ENCODE measurements at places on chromosomes 12 and 14.

DNA sequence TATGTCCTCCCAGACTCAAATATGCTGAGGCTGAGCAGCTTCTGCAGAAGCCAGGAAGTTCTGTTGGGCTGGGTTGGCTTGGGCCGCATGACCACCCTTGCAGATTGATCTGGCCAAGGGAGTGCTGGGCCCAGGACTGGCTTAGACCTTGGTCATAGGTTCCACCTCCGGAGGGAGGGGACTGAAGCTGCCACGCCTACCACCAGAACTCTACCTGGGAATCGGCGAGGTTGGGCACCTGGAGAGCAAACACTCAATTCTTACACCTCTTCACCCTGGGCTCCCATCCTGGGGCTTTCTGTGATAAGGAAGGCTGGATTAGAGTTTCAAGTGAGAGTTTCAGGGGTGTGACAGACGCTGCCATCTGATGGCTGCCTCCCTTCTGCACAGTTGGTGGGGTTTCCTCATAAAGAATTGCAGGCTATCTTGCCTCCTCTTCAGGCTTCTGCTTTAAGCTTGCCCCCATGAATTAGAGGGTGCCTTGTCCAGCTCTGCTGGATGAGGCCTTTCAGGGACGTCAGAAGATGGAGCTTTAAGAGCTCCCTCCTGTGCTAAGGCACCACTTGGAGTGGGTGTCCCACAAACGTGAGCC is 5.8 kb downstream of the SLC24A4 start:
- DNase-seq, result no peak

DNA sequence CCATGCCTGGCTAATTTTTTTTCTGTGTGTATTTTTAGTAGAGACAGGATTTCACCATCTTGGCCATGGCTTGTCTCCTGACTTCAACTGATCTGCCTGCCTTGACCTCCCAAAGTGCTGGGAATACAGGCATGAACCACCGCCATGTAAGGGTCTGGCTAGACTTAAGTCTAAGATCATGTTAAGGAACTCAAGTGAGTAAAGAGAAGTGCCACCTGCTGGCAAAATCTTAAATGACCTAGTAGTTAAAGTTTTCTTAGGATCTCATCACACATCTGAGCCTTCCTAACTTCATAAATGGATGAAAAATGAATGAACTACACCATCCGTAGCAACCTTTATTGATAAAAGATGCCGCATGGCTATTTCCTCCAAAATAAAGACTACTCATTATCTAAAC is 1.7 kb upstream of the C12orf56 start:
- DNase-seq, result peak; percentile 56

DNA sequence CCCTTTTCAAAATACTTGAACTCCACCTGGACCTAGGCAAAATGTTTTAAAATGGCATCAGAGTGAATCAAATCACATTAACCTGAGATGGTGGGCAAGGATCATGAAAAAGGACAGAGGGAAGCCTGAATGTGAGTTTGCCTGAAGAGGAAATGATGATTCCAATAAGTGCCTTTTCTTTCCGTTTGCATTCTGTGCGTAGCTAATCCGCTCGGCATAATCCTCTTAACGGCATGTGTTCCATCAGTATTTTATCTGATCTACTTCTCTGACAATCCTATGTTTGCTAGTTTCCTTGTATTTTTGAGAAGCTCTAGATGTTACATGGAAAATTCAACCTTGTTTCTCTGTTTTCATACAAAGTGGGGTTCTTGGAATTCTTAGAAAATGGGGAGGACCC is 354.6 kb downstream of the NRXN3 start:
- DNase-seq, result no peak

DNA sequence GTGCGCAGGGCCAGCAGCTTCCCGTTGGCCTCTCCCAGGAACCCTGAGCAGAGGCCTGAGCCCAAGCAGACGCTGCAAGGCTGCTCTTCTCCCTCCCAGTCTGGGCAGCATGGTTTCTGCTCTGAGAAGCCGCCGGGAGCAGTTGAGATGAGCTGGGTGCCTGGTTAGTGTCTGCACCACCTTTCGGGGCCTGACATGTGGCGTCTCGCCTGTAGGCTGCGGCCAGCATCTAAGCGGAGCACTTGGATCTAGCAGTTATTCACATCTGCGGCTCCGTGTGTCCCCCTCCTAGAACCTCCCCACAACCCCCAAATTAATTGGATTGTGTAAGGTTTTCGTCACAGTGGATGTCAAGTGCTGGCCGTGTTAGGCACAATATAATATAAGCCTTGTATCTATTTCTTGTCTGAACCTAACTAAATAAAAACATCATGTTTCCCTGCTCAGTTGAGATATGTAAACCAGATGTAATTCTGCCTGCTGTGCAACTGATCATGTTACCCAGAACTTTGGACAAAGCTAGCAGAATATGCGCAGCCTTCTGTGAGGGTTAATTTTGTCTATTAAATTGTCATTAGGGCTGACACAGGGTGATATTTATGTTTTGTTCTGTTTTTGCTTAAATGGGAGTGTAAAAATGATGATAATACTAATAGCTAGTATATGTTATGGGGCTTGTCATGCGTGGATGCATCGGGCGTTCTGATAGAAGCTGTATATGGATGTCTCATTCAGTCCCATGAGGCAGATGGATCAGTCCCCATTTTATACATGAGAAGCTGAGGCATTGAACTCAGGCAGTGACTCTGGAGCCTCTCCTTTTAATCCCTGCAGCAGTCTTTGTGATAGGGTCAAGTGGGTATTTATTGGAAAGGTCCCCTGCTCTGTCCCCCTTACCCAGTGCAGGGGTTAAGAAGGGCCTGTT is 45.8 kb downstream of the ELK3 start:
- peak; percentile 37 for DNase-seq

- peak; percentile 94 for DNase-seq
These were observed 95.7 kb downstream of the RFLNA start for GRCh38 chr12:124390442-124391097.

DNA sequence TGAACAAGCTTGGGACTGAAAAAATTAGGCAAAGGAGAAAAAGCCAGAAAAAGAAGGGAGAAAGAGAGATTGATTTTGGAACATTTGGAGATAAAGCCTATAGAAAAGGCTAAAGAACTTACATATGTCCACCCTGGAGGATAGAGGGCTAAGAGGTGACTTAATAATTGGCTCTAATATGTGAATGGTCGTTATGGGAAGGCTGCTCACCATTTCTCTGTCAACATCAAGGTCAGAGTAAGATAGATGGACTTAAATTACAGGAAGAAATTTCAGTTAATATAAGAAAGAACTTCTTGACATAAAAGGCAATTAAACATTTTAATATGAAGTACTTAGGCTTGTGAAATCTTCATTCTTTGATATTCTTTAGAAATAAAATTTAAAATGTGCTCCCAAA is 238.6 kb downstream of the TRHDE start:
- no peak for DNase-seq

- DNase-seq, result peak; percentile 26
These were observed 156.4 kb downstream of the ESR2 start for GRCh38 chr14:64137657-64138290.

DNA sequence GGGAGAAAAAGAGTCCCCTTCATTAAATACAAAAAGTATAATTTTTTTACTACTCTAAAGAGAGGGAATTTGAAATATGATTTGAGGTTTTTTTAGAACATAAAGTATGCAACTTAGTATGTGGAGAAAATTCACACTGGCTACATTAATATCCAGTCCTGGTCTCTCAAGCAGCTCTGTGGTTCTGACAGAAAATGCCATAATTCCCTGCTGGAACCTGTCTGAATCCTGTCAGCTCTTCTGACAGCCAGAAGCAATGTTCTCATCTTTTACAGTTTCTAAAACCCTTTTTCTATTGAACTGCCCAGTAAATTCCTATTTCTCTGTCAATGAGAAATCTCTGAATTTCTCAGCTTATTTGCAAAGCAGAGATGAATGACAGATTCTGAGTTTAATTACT is 13.4 kb upstream of the NOVA1 start:
- DNase-seq, result no peak
